CD4-positive, alpha-beta T cell treated with Interleukin-15 for 4 hours (primary cell): ENCODE measurements at places on chromosomes 5 and 9.

DNA sequence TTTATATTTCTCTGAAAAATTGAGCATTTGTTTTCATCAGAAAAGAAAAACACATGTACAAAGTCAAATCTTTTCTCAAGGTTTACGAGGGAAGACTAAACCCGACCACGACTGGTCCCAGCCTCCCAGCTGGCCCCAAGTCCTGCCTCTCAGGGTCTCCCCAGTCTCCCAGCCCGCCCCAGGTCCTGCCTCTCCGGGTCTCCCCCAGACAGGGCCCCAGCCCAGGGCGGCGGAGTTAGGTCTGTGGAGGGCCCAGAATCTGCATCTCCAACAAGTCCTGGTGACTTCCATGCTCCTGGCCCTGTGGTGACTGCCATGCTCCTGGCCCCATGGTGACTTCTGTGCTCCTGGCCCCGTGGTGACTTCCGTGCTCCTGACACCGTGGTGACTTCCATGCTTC, 359.9 kb downstream of the IRX2 start:
- DNase-seq = no peak

- no peak for DNase-seq
Observed at GRCh38 chr9:18976221-18976708, 56.7 kb downstream of the SAXO1 start.

- no peak for DNase-seq
Observed at GRCh38 chr9:138101444-138102234, 224.1 kb downstream of the CACNA1B start.

DNA sequence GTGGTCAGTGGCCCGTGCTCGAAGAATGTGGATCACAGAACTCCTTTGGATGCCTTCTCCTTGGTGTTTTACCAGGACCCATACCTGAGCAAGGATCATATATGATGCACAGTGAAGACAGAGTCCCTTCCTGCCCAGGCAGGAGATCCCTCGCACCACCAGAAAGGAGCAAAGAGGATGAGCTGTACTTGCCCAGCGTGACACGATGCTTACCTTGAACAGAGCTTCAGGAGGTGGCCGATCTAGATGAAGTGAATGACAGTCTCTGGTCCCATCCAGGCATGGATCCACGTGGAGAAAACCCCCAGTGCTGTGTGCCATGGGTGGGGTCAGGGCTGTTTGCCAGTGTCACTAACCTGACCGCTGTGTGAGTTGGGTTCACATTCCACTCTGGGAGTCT, 455.4 kb downstream of the GADD45G start:
- no peak for DNase-seq

- no peak for DNase-seq
Observed at GRCh38 chr5:123207081-123207537, 118.1 kb downstream of the PRDM6 start.

GRCh38 chr9:89256642-89257041, 54.4 kb upstream of the CKS2 start:
- no peak for DNase-seq

DNA sequence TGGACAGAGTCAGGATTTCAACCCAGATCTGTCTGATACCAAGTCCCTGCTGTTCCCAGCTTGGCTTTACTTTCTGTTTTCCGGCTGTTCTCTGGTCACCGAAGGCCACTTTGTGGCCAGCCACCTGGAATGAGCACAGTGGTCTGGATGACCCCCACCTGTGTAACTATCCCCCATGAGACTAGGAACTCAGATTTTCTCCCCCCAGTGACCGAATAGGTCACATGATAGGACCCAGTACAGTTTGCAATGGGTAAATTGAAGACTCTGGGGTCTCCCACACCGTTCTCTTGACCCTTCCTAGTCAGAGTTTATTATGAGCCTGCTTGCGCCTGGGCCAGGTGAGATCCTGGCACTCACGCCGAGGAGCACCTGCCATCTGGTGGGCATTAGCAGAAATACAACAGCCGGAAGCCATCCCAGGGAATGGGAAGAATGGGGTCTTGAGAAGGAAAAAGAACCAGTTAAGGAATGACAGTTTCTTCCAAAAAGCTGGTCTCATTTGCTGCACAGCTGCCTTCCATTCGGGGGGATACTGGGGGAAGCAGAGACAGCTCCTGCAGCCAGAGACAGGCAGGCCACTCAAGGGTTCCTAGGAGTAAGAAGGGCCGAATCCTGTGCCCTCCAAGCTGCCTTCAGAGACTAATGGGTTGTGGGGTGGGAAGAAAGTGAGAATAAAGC, 7.1 kb downstream of the PHYHD1 start:
- peak; percentile 61 for DNase-seq

- peak; percentile 8 for DNase-seq
Observed at GRCh38 chr5:175658299-175659145, 651 bp downstream of the HRH2 start.

GRCh38 chr9:7095058-7095457, 337.3 kb downstream of the KDM4C start:
- DNase-seq = no peak

GRCh38 chr9:110255034-110255462, 1.3 kb downstream of the TXN start:
- DNase-seq = no peak

DNA sequence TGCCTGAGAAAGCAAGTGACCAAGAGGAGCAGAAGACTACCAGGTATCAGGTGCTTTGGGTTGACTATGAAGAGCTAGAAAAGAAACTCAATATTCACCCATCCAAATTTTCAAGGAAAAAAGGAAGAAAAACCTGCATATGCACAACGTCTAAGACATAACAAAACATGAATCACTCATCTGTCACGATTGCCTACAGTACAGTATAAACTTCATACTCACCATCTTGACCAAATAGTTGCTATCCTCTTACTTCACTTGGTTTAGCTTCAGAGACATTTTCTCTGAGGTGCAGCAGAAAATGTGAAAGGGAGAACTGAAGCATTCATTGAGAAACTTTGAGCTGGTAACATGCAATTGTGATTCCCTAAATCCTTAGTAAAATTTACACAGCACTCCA, 228.6 kb upstream of the MPDZ start:
- DNase-seq = no peak

DNA sequence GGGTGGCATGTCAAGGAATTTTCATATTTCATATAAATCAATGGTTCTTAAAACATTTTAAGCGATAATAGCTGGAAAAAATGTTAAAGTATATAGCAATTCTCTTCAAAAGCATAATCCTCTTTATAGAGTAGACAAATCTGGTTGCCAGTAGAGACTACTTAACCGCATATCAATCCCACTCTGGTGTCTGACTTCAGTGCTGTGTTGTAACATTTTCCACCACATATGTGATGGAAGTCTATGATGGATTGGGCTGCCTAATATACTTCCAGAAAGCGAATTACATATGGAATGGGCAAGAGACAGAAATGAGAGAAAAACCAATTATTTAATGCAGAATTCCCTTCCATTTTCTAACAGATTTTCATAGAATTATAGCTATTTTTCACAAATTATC, 54.3 kb downstream of the FBN2 start:
- no peak for DNase-seq

DNA sequence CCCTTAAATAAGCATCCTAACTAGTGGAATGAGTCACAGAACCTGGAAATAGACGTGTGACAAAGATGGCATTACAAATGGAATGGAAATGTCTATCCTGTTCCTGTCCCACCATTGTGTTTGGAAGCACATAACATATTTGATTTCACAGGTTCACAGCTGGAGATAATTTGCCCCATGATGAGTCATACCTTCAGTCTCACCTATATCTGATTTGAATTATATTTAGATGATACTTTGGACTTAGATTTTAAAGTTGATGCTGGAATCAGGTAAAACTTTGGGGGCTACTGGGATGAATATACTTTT, 92.5 kb downstream of the CEMIP2 start:
- DNase-seq = no peak

DNA sequence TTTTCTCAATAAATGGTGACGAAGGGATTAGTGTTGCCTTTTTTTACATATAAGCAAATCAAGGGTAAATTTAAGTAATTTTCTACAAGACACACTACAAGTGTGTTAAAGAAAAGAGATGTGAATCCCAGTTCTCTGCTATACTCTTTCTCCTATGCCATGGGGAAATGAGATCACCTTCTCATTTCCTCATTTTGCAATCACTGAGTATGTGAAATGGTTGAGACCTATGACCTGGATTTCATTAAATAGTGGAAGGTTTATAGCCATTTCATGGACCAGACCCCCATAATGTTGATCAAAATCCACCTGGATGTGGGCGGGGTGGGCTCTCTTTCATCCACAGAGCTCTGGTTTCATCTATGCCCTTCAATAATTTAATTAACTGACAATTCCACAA, 66.9 kb upstream of the SLIT3 start:
- DNase-seq = no peak

DNA sequence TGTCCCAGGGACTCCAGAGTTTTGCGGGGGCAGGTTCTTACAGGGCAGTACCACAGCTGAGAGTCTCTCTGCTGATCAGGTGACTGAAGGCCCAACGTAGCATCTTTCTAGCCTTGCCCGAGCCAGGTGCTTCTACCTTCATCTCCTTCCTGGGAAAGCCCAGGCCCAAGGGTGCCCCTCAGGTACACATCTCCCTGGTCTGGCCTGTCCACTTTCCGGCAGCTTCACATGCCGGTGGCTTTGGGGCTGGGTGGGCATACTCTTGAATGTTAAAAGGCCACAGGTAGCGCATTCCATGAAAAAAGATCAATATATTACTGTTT, 5.7 kb upstream of the PHYKPL start:
- no peak for DNase-seq

- no peak for DNase-seq
Observed at GRCh38 chr5:56822981-56823380, 7.6 kb downstream of the MAP3K1 start.

DNA sequence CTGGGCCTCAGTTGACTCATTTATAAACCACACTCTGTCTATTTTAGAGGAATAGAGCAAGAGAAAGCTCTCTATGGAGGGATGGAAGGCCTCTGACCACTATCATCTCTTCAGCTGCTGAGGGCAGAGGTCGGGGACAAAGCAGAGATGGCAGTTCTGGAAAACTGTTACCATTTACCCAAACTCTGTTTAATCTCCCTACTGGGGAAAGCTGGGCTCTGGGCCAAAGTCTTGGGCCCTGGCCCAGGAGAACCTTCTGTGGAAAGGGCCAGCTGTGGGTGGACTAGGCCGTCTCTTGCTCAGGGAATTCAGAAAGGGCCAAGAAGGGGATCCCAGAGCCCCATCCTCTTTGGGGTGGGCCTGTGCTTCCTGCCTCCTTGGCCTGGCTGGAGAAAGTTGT, 100.0 kb downstream of the PSD2 start:
- DNase-seq = no peak

DNA sequence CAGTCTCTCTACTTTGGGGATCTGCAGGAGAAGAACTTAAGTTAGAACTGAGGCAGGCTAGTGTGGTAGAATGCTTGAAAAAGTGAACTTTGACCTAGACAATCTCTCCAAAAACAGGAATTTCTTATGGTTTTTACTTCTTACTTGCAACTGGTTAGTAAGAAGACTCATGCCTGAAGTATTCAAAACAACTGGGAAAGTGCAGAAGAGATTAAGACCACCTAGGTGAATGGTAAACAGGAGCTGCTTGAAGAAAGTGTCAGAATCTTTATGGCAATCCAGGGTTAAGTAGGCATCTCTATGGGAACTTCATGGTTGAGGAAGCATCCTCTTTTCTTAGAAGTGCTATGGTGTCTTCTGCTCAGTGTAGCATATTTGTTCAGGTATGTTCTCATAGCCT, 428.6 kb upstream of the TLE4 start:
- DNase-seq = no peak

- peak; percentile 85 for DNase-seq
Observed at GRCh38 chr5:180328296-180329137, 24.6 kb downstream of the GFPT2 start.

GRCh38 chr5:177992466-177992865, 3.6 kb downstream of the PROP1 start:
- DNase-seq = no peak

GRCh38 chr5:68002836-68003235, 212.7 kb upstream of the PIK3R1 start:
- DNase-seq = no peak

DNA sequence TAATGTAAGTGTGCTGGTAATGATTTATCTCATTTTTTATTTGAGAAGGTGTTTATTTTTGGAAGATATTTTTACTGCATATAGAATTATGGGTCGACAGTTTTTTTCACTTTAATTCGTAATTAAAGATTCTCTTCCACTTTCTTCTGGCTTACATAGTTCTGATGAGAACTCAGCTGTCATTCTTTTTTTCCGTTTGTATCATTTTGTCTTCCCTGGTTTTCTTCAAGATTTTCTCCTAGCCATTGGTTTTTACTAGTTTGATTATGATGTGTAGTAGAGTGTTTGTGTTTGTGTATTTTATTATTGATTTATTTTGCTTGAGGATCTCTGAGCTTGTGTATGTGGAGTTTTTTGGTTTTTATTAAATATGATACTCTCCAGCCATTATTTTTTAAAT, 21.7 kb downstream of the SLF1 start:
- no peak for DNase-seq

GRCh38 chr5:160556846-160557245, 135.2 kb downstream of the PTTG1 start:
- DNase-seq = no peak

DNA sequence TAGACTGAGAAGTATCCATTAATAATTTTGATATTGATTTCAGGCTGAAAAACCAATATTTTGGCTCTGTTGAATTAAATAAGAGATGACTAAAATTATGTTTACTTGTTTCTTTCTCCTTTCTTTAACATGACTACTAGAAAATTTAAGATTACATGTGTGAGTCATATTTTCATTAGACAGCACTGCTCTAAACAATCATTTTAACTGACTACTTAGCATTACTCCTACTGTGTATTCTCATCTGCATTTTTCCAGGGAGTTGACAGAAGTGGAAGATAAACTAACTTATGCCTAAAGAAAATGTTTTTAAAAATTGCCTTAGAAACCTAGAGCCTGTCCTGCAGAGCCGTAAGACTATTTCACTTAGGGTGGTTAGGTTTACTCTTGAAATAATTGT, 29.1 kb downstream of the TNC start:
- no peak for DNase-seq

DNA sequence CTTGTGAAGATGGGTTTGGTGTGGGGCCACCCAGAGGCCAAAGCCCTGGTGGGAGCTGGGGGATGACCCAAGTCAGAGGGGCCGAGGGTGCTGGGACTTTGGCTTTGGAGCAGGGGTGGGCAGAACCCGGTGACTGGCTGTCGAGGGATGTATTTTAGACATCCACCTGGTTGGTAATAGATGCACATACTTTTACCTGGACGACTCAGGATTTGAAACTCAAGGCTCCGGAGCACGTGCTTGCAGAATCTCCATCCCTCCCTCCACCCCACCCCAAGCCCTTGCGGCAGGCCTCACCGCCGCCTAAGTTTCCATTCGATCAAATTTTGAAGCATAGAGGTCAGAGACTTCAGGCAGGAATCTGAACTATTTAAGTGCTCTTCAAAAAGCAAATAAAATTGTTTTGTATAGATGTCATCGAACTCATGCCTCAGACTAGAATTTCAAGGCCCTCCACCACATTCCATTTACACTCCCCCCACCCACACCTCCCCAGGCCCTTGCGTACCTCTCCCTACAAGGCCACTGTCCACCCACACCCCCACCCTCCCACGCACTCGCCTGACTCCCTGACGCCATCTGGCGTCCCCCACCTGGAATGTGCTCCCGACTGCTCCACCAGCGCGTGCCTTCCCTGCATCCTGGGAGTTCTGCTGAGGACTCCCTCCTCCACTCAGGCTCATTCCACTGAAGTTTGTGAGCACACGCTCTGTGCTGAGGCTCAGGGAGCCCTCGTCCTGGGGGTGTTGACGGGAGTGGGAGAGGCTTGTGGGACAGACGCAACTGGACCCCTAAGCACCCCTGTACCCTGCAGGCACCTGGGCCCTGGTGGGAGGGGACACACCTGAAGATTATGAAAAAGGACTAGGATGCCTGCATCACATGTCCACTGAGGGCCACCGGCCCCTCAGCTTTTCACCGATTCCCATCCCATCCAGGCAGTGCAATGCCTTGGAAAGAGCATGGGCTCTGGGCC, 56.4 kb upstream of the RPL26L1 start:
- no peak for DNase-seq
